ENCODE measurements at places on chromosomes 3 and 15. TPM values are rescaled to one million over a fixed set of nuclear protein-coding genes. Genes with fewer than 3 reads are reported as not detected.

SYNPR gene
- total RNA-seq: 0.54 TPM

DNA sequence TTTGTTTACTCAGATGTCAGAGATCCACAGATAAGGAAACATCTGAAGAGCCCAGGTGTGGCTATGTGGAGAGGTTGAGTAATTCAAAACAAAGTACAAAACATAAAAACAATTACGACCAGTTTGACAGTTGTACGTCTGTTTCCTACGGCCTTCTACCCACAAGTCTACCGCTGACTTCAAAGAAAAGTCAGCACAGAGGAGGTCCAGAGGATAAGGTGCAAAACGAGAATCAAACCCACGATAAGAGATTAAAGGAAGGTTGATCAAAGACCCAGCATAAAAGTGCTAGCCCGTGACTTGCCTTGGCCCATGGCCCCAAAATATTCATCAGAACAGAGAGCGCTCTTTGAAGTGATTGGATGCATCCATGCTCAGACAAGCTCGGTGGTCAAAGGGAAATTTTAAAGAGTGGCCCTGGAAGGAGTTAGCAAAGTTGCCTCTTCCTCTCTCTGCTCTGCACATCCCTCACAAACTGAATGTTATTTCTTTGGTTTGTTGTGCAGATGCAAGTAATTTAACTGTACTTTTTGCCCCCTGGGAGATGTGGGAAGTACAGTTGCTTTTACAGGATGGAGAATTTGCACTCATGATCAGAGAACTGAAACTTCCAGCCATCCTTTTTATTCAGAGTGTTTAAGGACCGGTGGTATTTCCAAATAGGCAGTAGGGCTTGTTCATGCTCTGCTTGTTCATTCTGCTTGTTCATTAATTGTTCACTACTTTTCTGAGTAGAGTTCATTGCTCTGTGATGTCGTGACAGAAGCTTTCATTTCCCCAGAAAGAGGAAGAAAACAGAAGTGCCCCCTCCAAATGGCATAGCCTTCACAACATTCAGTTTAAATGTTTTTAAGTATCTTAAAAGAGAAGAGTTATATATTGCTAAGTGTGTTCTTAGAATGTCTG is 31.1 kb downstream of the MME start:
- no peak for DNase-seq

DNA sequence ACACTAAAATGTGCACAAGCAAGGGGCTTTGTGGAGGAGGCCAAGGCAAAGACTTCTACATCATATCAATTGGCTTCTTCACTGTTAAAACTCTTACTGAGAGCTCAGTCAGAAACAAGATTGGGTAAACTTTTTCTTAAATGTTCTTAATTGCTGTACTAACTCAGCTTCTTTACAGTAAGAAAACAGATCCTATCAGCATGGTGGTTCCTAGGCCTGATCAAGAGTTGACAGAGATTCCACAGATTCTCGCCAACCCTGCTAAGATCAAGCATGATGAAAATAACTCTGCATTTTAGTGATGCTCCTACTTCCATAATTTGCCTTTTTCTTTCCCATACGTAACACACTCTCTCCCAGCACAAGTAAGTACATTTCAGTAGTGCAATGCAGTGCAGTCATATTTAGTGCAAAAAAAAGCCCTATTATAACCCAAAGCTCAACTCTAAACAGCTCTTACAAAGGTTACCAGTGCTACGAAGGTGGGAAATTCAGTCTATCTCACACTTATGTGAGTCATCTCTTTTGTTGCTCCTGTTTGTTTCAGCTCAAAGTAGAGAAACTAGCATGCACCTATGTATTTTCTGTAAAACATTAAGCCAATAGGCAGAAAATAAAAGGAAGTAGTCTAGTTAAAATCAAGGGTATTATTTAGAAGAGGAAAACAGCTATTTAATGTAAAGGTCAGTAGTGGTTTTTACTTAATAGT is 29.9 kb downstream of the TIGIT start:
- no peak for DNase-seq

- DNase-seq: peak; percentile 69
Observed at GRCh38 chr3:101849714-101850245, 466 bp downstream of the NFKBIZ start.

DNA sequence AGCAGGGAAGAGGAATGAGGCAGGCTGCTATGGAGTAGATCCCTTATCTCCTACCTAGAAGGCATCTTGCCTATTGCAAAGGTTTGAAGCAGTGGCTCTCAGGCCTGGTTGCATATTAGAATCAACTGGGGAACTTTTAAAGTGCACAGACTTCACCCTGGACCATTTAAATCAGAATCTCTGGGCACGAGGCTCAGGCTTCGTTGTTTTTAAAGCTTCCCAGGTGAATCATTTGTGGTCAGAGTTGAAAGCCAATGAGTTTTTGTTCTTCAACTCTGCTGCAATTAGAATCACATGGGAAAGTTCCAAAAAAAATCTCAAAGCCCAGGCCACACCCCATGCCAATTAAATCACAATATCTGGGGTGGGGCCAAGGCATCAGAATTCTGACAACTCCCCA is 773.1 kb downstream of the AGBL1 start:
- no peak for DNase-seq

GRCh38 chr3:57654267-57654666 is 38.6 kb downstream of the DENND6A start:
- DNase-seq: no peak

GRCh38 chr3:71585887-71586809 is 2.6 kb upstream of the FOXP1 start:
- DNase-seq: no peak

PRRT3 gene
- total RNA-seq: 8.4 TPM

EBLN2 gene
- 3.8 TPM for total RNA-seq

DNA sequence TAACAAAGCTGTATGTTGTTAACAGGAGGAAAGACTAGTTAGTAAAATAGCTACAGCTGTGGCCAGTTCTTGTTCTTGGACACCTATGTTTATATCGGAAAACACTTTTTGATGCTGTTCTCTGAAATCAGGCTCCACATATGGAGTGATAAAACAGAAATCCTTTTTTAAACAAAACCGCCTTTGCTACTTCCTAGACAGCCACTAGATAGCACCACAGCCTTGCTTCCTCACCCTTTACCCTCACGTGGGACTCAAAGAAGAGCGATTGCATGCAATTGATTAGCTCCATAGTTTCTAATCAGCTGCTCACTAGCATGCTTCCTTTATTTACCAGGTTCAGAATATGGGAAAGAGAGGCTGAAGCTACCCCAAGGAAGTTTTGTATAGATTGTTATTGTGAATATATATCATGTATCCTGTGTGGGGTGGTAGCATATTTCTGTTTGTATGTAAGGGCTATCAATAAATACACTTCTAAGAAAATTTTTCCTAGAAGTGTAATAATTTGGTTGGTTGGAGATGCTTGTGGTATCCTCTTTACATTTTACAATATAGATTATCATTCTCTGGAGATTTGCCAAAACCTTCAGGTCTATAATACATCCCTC is 4.3 kb upstream of the MTFMT start:
- no peak for DNase-seq

DNA sequence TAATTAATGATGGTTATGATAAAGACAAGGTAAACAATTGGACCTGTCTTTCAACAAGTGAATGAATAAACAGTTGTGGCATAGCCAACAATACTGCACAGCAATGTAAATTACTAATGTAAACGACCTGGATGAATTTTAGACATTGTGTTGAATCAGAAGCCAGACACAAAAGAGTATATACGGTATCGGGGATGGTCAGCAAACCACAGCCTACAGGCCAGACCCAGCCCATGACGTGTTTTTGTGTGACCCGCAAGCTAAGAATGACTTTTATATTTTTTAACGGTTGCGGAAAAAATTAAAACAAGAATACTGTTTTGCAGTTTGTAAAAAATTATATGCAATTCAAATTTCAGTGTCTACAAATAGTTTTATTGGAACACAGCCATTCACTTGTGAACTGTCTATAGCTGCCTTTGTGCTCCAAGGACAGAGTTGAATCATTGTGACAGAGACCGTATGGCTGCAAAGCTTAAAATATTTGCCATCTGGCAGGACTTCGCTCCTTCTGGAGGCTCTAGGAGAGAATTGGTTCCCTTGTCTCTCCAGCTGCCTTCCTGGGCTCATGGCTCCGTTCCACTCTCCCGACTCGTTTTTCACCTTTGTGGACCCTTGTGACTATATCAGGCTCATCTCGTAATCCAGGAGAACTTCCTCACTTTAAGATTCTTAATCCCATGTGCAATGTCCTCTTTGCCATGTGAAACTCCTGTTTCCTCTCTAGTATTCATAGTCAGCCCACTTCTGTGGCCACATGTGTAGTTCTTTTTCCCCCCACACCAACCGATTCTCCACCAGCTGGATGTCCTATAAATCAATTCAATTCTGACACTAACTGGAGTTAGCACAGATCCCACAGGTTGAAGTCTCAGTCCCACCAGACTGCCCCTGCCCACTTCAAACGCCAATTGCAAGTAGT is 72.7 kb downstream of the CMTM8 start:
- no peak for DNase-seq

- no peak for DNase-seq
Observed at GRCh38 chr3:82044930-82045705, 283.7 kb upstream of the GBE1 start.

- DNase-seq: no peak
Observed at GRCh38 chr15:68421798-68422402, 10.1 kb downstream of the ITGA11 start.

Measured in H1 (cell line).